Panc1 (cell line): ENCODE measurements at places on chromosomes 4 and X. TPM values are rescaled to one million over a fixed set of nuclear protein-coding genes. Genes with fewer than 3 reads are reported as not detected.
A peak's percentile ranks its signal among the peaks of the same experiment; 100 is the strongest.

Gene LARP1B
- total RNA-seq, result 17.3 TPM

Gene SSX3
- not detected for total RNA-seq

GRCh38 chr4:15779306-15779705, 1.2 kb downstream of the CD38 start:
- peak overlapping the region; percentile 31 for H3K4me3 ChIP-seq
- no peaks in the 10 kb centered on the region for H3K36me3 ChIP-seq
- no peak overlapping the region for H3K27ac ChIP-seq
- no peak for DNase-seq
- no peaks in the 10 kb centered on the region for H3K4me1 ChIP-seq

GRCh38 chrX:134658002-134658759, at the start of gene PLAC1:
Gene PLAC1 (minus strand): TSS chrX:134658471. CDS start chrX:134566682, 91,789 bp downstream.
- H3K4me3 ChIP-seq, result no peak within 1 kb of the TSS
- no peaks in the 10 kb centered on the region for H3K4me1 ChIP-seq
- H3K27ac ChIP-seq, result no peak within 1 kb of the TSS
- H3K27me3 ChIP-seq, result no peaks in the 10 kb centered on the region

GRCh38 chr4:15945516-15945915, 7.0 kb upstream of the FGFBP1 start:
- H3K27me3 ChIP-seq, result no peaks in the 10 kb centered on the region
- H3K4me1 ChIP-seq, result no peaks in the 10 kb centered on the region
- no peak overlapping the region for H3K4me3 ChIP-seq

GRCh38 chrX:49912086-49912485, 10.3 kb upstream of the CLCN5 start:
- H3K27ac ChIP-seq, result no peak overlapping the region
- H3K36me3 ChIP-seq, result no peaks in the 10 kb centered on the region
- H3K4me1 ChIP-seq, result no peaks in the 10 kb centered on the region
- DNase-seq, result no peak
- H3K4me3 ChIP-seq, result no peak overlapping the region

Gene LRCH2
- 0.13 TPM for total RNA-seq

DNA sequence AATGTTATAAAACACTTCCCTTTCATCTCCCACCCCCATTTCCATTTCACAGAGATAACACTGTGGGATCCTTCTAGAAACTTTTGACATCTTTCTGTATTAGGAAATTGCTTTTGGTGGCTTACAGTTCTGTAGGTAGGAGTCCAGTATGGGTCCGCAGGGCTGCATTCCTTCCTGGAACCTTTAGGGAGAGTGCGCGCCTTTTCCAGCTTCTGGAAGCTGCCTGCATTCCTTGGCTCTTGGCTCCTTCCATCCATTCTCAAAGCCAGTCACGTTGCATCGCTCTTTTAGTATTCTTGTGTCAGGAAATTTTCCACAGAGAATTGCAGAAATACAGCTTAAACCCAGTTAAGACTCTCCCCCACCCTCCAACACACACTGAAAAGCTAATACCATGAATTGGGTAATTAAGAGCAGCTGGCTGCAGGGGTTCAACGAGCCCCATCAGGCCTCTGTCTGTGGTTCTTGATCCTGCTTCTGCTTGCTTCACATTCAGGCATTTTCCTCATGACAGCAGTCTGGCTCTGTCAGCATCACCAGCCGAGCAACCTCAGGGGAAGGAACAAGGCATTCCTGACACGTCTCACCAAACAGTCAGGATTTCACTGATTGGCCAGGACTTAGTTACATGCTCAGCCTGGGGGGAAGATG, 48.8 kb downstream of the SEPTIN11 start:
- H3K27me3 ChIP-seq, result no peaks in the 10 kb centered on the region
- H3K27ac ChIP-seq, result no peak overlapping the region
- no peak overlapping the region for H3K4me3 ChIP-seq

GRCh38 chr4:27176400-27176799, 315.8 kb downstream of the STIM2 start:
- no peak overlapping the region for H3K4me3 ChIP-seq
- no peak for DNase-seq
- H3K36me3 ChIP-seq, result no peaks in the 10 kb centered on the region
- H3K27me3 ChIP-seq, result no peaks in the 10 kb centered on the region
- no peaks in the 10 kb centered on the region for H3K4me1 ChIP-seq
- no peak overlapping the region for H3K27ac ChIP-seq

Gene SMIM10
- 7.2 TPM for total RNA-seq

Gene NIPAL1
- total RNA-seq, result 0.82 TPM

GRCh38 chr4:81142744-81143143, 72.3 kb downstream of the PRKG2 start:
- no peak overlapping the region for H3K4me3 ChIP-seq
- H3K36me3 ChIP-seq, result no peaks in the 10 kb centered on the region
- no peak overlapping the region for H3K27ac ChIP-seq

DNA sequence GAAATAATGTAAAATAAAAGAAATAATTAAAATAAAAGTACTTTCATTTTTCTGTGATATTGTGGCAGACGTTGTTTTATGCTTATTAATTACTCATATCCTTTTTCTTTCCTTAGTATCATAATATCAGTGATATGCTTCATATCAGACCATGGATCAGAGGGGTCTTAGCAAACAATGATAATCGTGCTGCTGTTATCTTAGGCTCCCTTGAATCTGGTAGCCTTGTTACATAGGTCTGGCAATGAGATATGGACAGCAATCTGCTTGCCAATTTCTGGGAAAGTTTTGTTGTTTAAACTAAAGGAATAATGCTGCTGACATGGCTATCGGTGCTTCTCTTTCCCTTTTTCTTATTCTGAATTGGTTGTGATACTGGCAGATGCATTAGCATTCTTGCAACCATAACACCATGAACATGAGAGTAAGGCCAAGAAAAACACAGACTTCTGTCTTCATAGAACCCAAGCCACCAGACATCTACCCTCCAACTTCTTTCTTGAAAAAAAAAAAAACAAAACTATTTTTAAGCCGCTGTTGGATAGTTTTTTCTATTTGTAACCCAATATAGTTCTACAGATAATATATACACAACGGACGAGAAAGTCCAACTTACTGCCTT, 16.4 kb downstream of the EPHA5 start:
- DNase-seq, result no peak
- H3K27me3 ChIP-seq, result no peaks in the 10 kb centered on the region
- no peak overlapping the region for H3K27ac ChIP-seq
- no peak overlapping the region for H3K4me3 ChIP-seq

GRCh38 chrX:22585831-22586230, 313.1 kb downstream of the CBLL2 start:
- H3K4me1 ChIP-seq, result no peaks in the 10 kb centered on the region
- H3K36me3 ChIP-seq, result no peaks in the 10 kb centered on the region
- H3K27ac ChIP-seq, result no peak overlapping the region
- H3K27me3 ChIP-seq, result no peaks in the 10 kb centered on the region
- no peak for DNase-seq
- no peak overlapping the region for H3K4me3 ChIP-seq

GRCh38 chr4:180281724-180282123, 1961.5 kb upstream of the TENM3 start:
- no peak overlapping the region for H3K4me3 ChIP-seq
- H3K27ac ChIP-seq, result no peak overlapping the region
- H3K27me3 ChIP-seq, result no peaks in the 10 kb centered on the region
- no peaks in the 10 kb centered on the region for H3K36me3 ChIP-seq
- no peak for DNase-seq

DNA sequence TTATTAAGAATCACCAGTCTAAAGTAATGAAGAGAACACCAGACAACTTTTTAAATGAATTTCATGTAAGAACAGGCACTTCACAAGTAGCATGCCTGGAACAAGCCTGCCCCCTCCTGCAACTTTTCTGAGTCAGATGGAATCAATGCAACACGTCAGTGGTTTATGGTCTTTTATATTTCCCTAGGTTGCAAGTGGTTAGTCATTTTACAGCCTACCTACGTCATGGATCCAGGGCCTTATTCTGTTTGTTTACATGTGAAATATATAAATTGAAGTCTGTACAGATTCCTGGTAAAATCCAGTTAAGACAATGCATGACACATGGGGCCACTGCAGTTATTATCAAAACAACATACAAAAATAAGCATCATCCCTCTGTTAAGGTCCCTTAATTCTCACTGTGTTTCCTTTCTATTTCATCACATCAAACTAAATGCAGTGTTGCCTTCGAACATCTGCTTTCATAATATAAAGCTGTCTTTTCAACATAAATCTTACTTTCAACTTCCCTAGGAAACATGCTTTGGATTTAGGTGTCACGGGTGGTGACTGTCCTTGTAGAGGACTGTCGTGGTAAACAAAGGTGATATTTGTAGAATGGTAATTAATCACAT, 309.3 kb downstream of the FRMPD4 start:
- no peak for DNase-seq
- no peaks in the 10 kb centered on the region for H3K4me1 ChIP-seq
- H3K27me3 ChIP-seq, result no peaks in the 10 kb centered on the region
- no peak overlapping the region for H3K27ac ChIP-seq
- no peak overlapping the region for H3K4me3 ChIP-seq

Gene SLC25A4
- 18.6 TPM for total RNA-seq

Gene NDST4
- total RNA-seq, result 0.13 TPM

DNA sequence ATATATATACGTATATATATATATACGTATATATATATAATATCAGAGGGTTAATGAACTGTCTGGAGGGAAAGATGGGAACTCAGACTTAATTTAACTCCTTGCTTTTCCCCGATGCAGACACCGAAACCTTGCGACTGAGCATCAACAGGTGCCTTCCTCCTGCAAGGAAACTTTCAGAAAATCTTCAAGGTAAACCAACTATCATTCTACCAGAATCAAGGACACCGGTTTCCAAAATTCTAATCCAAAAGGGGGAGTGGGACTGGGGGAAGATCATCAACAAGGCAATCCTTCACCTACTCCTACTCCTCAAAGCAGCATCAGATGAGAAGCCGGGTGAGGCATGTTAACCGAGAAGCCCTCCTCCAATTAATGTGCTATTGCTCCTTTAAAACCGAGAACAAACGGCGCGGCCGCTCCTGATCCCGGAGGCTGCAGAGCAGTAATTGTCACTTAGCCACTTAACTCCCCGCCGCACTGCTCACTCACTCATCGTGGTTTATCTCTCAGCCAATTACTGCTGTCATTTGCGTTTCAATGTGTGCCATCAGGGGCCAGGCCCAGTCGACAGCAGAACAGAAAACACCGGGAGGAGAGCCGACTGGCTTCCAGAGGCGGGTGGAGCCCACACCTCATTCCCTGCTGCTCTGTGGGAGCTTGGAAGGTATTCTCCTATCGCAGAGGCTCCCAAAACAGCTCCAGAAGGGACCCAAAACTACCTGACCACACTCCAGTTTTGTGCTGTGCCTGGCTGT, 61.7 kb downstream of the MAML3 start:
- H3K4me3 ChIP-seq, result peak overlapping the region; percentile 39
- H3K27me3 ChIP-seq, result no peaks in the 10 kb centered on the region
- H3K36me3 ChIP-seq, result no peaks in the 10 kb centered on the region
- peaks cover 81% of the 10 kb centered on the region for H3K4me1 ChIP-seq
- no peak for DNase-seq

DNA sequence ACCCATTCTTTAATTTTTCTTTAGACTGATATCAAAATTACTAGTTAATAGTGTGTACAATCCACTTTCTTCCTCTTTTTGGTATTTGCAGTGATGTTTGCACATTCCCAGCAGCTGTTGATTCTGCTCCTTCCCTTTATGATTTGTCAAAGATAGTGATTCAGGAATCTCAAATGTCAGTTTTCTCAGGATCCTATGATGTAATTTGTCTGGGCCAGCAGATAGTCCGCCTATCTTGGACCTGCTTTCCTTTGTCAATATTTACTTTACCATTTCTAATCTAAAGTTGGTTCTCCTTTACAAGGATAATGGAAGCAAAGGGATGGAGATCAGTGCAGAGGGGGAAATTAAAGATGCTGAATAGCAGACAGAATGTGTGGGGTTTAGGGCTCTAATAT, 122.1 kb downstream of the REELD1 start:
- H3K27ac ChIP-seq, result no peak overlapping the region
- H3K36me3 ChIP-seq, result no peaks in the 10 kb centered on the region
- H3K27me3 ChIP-seq, result no peaks in the 10 kb centered on the region
- no peaks in the 10 kb centered on the region for H3K4me1 ChIP-seq
- no peak for DNase-seq

- H3K36me3 ChIP-seq, result no peaks in the 10 kb centered on the region
- no peaks in the 10 kb centered on the region for H3K4me1 ChIP-seq
- H3K4me3 ChIP-seq, result no peak overlapping the region
- no peak overlapping the region for H3K27ac ChIP-seq
Measured at GRCh38 chrX:105323928-105324327, 103.4 kb upstream of the TEX13A start.

DNA sequence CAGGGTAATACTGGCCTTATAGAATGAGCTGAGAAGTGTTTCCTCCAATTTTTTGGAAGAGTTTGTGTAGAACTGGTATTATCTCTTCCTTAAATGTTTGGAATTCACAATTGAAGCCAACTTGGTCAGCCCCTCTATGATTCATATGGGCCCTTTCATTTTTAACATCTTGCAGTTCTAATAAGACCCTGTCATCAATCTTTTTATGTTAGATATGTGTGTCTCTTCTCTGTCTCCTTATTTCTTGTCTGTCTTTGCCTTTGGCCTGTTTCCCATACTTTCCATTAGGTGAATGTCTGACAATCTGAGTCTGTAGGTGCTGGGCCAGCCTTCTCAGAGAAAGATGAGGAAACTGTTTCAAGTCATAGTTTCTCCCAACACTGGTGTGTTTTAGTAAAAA, 88.7 kb downstream of the SLC16A2 start:
- no peaks in the 10 kb centered on the region for H3K27me3 ChIP-seq
- DNase-seq, result no peak
- no peaks in the 10 kb centered on the region for H3K4me1 ChIP-seq
- no peak overlapping the region for H3K27ac ChIP-seq

Gene SNCA
- total RNA-seq, result 6.0 TPM

Gene HTN3
- total RNA-seq, result not detected

DNA sequence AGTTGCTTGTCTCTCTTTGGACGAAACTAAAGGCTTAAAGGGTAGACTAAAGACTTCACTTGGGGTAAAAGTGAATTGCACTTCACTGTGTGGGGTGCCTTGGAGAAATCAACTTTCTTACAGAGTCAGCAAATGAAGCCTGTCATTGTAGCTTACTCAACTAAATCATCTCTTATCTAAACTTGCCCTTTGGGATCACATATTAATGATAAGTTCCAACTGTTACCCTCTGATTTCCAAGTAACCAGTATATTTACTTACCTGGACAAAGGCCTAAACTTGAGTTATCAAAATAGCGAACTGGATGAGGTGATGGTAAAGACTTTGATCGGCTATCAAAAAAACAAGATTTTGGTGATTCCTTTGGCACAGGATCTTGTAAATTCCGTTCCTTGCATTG, 8.9 kb upstream of the BDH2 start:
- peaks cover 12% of the 10 kb centered on the region; the same call in 1 of the 2 replicates for H3K36me3 ChIP-seq
- H3K4me3 ChIP-seq, result no peak overlapping the region
- no peak for DNase-seq
- H3K27me3 ChIP-seq, result no peaks in the 10 kb centered on the region

DNA sequence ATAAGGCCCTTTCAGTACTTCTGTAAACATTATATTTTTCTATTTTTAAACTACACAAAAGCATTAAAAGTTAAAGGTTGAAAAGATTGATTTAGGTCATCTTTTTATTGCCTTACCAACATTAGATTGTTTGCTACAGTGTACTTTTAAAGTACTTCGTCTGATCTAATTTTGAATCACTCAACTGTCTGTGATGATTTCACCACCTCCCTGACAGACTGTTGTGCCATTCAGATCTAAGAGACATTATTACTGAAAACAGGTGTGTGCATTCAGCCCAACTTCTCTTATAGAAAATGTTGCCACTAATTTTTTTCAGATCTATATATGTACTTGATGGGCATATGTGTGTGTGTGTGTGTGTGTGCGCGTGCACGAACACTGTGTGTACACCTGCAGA, 39.3 kb downstream of the GASK1B start:
- no peaks in the 10 kb centered on the region for H3K36me3 ChIP-seq
- DNase-seq, result no peak
- no peaks in the 10 kb centered on the region for H3K4me1 ChIP-seq
- H3K4me3 ChIP-seq, result no peak overlapping the region
- H3K27ac ChIP-seq, result no peak overlapping the region
- H3K27me3 ChIP-seq, result no peaks in the 10 kb centered on the region
